ENCODE measurements at places on chromosomes 6 and 20.

GRCh38 chr6:136607204-136607931 is 57.1 kb upstream of the MAP7 start:
- peak; percentile 49 for DNase-seq

DNA sequence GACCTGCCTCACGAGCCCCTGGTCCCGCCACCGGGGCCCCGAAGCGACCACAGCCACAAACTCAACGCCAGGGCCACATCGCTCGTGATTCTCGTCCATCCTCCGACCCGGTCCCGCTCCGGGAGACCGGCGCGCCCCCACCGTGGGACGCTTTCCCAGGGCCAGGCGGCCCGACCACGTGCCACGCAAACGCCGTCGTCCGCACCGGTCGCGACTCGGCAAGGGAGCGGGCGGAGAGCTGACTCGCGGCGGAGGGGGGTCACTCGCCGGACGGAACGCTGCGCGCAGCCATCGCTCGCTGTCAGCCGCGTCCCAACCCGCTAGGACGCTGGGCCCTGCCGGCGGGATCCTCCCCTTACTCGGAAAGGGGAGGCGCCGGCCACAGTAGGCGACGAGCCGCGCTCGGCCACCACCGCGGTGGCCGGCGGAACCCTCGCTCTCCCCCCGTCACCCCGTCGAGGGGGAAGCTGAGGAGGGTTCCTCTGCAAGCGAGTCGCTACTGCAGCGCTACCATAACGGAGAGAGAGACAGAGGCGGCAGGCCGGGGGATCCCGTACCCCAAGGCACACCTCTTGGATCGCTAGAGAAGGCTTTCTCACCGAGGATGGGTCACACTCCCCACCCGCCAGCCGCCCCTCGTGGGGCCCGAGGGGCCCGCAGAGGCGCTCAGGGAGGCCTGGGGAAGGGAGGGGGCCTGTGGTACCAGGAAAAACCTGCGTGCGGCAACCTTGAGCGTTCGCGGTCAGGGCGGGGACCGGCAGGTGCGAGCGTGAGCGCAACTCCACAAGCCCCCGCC is 511.8 kb upstream of the ZNF337 start:
- DNase-seq = peak; percentile 56

GRCh38 chr6:15246666-15247499 is 1.0 kb downstream of the JARID2 start:
- DNase-seq = no peak

DNA sequence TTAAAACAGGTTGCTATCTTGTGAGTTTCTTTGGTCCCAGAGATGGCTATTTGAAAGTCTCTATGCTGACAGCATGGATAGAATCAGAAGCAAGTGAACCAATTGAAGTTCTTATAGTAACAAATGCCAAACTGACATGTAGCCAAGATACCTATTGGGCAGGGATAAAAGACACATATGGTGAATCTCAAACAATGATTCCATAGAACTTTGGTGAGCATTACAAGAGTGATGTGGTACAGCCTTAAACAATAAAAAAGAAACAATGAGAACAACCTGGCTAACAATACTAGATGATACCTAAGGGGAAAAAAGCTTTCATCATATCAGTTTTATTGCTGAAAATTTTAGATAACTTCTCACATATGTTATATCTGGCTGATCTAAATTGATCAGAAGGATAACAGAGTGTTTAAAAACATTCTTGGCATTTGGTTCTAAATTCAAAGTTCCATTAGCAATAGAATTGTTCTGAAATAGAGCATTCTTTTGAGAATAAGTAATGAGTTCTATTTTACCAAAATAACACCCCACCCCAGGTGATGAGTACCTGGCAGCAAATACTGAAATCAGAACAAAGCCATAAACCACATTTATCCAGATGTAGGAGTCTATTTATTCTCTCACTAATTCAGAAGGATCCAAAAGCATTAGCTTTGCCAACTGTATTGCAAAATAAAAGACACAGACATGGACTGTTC is 5.8 kb upstream of the HMGCLL1 start:
- no peak for DNase-seq

GRCh38 chr6:13455552-13455966 is 31.8 kb downstream of the GFOD1 start:
- no peak for DNase-seq

- no peak for DNase-seq
Observed at GRCh38 chr20:3875378-3875974, 13.7 kb upstream of the PANK2 start.

- no peak for DNase-seq
Observed at GRCh38 chr6:118212451-118213173, 305.5 kb downstream of the SLC35F1 start.

DNA sequence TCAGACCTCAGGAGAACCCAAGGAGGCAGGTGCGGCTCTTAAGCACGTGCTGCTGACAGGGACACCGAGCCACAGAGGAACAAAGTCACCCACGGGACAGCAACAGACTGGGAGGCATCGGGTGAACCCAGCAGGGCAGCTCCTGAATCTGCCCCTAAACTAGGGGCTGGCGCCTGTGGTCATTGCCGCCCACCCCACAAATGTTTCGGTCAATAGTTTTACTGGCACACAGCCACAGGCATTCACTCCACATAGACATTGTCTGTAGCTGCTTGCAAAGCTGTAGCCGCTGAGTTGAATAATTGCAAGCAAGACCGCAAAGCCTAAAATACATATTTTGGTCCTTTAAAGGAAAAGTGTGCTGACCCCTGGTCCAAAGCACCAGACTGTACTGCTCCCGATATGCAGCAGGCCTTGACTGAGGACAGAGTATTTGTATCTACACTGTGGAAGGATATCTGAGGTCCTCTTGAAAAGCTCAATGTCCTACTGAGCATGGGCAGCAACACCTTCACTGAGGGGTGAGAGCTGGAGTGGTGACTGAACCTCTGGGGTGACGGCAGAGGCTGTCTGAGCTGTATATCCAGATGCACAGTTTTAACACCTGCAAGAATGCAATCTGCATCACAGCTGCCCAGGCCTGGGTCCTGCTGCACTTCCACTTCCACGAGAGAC is 310.3 kb downstream of the THBS2 start:
- no peak for DNase-seq

DNA sequence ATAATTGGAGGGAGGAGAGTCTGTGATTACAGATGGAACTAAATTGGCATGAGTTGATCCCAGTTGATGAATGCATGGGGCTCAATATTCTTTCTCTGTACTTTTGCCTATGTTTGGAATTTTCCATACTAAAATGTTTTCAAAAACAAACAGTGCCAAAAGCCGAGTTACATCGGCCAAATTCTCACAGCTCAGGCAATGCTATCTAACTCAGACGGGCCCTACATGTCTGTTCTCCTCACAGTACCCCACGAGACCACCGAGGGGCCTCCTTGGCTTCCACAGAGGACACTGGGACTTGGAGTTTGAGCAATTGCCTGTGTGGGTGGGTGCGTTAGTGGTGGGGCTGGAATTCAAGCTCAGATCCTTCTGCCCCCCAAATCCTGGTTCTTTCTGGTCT is 413.2 kb downstream of the CDH26 start:
- DNase-seq = no peak

DNA sequence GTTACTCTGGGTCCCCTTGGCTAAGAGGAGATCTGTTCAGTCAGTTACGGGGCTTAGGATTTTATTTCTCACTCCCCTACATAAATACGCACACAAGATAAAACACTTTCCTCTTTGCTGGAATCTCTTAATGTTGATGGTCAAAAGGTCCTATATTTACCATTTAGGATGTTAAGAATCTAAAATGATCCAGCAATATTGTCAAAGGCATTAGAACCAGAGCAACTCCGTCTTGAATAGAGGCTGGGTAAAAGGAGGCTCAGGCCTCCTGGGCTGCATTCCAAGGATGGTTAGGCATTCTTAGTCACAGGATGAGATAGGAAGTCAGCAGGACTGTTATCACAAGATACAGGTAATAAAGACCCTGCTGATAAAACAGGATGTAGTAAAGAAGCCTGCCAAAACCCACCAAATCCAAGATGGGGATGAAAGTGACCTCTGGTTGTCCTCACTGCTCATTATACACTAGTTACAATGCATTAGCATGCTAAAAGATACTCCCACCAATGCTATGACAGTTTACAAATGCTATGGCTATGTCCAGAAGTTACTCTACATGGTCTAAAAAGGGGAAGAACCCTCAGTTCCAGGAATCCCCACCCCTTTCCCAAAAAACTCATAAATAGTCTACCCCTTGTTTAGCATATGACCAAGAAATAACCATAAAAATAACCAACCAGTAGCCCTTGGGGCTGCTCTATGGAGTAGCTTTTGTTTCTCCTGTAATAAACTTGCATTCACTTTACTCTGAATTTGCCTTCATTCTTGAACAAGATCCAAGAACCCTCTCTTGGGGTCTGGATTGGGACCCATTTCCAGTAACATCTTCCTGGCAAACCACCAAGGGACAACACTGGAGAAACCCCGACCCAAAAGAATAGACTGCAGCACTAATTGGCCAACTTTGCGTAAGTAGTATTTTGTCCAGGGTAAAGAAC is 107.5 kb downstream of the DTNBP1 start:
- no peak for DNase-seq

DNA sequence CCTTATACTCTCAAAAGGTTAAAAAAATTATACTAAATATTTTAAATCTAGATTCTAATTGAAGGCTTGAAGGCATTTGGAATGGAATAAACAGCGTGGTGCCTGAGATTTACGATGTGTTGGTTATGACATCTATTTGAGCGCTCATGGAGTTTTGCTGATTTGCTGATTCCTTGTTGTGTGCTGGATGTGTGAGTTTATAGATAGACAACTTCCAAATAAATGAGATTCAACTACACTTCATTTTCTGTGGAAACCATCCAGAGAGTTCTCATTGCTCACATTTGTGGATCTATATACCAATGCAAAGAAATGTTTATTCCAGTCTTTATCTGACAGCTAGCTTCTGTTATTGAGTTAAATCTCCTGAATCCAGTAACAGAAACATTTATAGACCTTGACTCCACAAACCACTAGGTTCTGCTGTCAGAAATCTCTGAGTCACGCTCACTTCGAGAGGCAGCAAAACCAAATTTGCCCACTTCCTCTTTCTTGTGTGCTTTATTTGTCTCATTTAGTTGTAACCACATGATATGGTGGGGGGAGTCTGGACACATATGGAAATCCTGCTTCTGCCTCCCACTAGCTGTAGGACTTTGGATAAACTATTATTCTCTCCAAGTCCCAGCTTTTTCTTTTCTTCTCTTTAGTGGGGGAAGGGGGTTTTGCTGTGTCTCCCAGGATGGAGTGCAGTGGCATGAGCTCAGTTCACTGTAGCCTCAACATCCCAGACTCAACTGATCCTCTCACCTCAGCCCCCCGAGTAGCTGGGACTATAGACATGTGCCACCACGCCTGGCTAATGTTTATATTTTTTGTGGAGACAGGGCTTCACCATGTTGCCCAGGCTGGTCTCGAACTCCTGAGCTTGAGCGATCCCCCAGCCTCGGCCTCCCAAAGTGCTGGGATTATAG is 54.5 kb downstream of the IPCEF1 start:
- DNase-seq = no peak

- no peak for DNase-seq
Observed at GRCh38 chr6:8069151-8069550, 5.0 kb upstream of the BLOC1S5 start.

DNA sequence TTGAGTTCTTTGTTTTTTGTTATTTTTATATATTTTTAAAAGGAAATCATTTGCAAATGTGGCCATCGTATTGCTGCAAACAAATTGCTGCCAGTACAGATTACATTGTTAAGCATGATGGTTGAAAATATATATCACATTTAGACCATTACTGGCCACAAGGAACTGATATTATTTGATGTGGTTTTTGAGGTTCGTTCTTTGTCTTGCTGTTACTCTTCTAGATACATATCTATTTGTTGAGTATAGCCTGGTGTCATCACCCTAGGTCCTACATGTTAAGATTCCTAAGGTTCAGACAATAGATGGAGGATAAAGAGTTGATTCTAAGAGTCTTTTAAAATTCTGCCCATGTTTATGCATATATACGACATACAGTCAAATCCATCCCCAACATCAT is 306.0 kb downstream of the FARS2 start:
- no peak for DNase-seq

- DNase-seq = no peak
Observed at GRCh38 chr6:117167520-117168271, 97.7 kb upstream of the VGLL2 start.

DNA sequence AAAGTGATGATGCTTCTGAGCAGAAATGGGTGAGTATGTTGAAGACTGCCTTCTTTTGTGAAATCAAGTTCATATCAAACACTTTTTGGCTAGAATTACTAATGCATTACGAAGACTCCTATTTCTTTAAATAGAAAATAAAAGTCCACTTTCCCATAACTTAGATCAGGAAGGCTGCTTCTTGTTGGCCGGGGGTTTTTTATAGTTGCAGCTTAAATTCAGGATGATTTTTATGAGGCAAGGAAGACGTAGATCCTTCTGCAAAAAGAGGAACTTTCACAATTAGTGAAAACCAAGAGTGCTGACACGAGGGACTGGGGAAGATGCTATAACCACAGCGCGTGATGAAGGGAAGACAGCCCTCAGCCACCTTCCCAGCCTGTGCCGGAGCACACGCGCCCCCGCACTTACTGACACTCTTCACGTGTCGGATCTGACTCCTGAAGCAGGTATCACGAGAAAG is 206.1 kb upstream of the PRDM1 start:
- no peak for DNase-seq

DNA sequence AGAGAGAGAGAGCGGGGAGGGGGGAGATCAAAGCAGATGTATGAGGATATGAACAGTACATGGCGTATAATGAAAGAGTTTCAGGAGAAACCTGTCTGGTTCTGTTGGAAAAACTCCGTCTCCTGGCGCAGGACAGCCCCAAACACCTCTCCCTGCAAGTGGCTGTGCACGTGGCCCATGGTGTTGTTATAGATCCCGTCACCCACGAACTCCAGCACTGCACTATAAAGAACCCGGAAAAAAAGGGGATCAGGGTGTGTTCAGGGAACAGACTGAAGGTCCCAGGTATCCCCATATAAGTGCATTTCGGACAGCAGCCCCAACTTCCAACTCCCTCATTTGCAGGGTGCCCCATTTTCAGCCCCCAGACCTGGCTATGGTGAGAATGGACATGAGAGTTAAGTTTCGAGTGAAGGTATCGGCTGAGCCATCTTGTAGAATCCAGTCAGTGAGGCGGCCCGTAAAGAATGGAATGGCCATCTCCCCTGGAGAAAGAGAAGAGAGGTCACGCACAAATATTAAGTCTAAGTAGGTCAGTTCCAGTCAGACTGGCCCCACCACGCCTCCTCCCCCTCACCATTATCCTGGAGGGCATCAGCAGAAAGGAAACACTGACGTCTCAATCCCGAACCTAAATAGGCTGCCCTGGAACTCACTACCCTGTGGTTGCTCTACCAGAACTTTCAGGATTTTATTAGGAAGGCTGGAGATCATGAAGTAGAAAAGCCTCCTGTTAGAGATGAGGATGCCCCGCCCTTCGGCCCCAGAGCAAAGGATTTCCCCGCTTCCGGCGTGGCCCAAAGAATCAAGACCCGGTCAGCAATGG is 1.3 kb downstream of the TAP1 start:
- no peak for DNase-seq

GRCh38 chr20:48530957-48531356 is 296.8 kb downstream of the PREX1 start:
- DNase-seq = no peak

DNA sequence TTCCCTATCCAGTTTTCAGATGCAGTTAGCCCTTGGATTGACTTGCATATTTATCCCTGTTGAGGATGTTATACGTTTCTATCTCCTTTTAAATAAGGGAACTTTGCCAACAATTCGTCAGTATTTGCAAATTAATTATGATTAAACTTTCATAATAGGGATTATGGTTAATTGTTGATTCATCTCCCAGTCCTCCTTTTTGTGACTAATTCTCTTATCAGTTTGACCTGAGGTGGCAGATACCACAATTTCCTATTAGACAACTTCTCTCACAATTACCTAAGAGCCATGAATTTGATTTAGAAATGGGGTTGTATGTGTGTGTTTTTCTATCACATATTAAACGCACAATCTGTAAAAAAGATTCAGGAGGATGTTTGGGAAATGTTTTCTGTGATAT is 172.9 kb downstream of the LAMA2 start:
- no peak for DNase-seq
